ENCODE measurements at places on chromosomes 5 and 9. TPM values are rescaled to one million over a fixed set of nuclear protein-coding genes. Genes with fewer than 3 reads are reported as not detected.
A peak's percentile ranks its signal among the peaks of the same experiment; 100 is the strongest.

Gene TMEM215
- not detected for total RNA-seq

Gene MCTP1
- 15.9 TPM for total RNA-seq

Gene CDH12
- not detected for total RNA-seq

GRCh38 chr9:94818178-94818541, 91.7 kb downstream of the AOPEP start:
- DNase-seq, result no peak
- H3K27me3 ChIP-seq, result no peaks in the 10 kb centered on the region
- peaks cover 53% of the 10 kb centered on the region for H3K4me1 ChIP-seq
- 0 out of 2 replicates have a peak, but pooled peaks cover 6% of the 10 kb centered on the region for H3K36me3 ChIP-seq

Gene NME5
- total RNA-seq, result not detected

GRCh38 chr9:78865737-78866136, 568.8 kb downstream of the PSAT1 start:
- no peaks in the 10 kb centered on the region for H3K36me3 ChIP-seq
- H3K4me3 ChIP-seq, result no peak overlapping the region
- peak overlapping the region; percentile 87 for H3K27ac ChIP-seq
- DNase-seq, result no peak
- H3K27me3 ChIP-seq, result no peaks in the 10 kb centered on the region

DNA sequence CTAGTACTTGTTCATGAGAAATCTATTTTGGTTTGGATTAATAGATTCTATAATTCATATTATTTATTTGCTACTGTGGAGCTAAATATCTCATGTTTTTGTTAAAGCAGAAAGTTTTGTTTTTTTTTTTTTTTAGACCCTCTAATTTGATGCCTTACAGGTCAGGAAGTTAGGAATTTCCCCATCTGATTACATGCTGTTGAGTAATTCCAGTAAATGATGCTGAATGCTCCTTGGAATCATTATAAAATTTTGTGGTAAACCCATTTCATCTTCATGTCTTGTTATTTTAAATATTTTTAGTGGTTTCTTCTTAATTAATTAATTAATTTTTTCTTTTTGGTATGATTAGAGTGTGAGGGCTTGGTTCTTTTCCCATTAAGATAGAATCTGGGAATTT, 35.6 kb downstream of the NNT start:
- H3K4me3 ChIP-seq, result no peak overlapping the region
- H3K4me1 ChIP-seq, result peaks cover 16% of the 10 kb centered on the region
- no peaks in the 10 kb centered on the region for H3K27me3 ChIP-seq
- no peak overlapping the region for H3K27ac ChIP-seq

DNA sequence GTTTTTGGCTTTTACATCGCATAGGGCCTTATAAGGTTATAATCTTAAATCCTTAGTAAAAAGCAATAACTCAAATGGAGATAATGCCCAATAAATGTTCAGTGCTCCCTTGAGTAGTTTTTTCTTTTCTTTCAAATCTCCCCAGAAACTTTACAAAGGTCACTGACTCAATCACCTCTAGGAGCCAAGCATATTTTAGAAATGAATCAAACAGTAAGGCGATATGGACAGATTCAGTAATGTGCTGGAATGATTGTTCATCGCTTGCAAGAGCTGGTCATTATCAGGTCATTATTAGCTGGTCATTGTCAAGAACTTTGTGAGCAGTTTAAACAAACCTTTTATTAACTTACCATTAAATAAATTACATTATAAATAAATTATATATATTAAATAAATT, 130.4 kb upstream of the SLIT3 start:
- H3K36me3 ChIP-seq, result no peaks in the 10 kb centered on the region
- no peak for DNase-seq
- peaks cover 32% of the 10 kb centered on the region for H3K4me1 ChIP-seq
- H3K4me3 ChIP-seq, result no peak overlapping the region
- no peaks in the 10 kb centered on the region for H3K27me3 ChIP-seq

GRCh38 chr9:111195766-111196165, 134.3 kb downstream of the OR2K2 start:
- H3K27me3 ChIP-seq, result no peaks in the 10 kb centered on the region
- H3K4me1 ChIP-seq, result no peaks in the 10 kb centered on the region
- DNase-seq, result no peak
- H3K36me3 ChIP-seq, result no peaks in the 10 kb centered on the region
- H3K27ac ChIP-seq, result no peak overlapping the region
- no peak overlapping the region for H3K4me3 ChIP-seq

- no peaks in the 10 kb centered on the region for H3K4me1 ChIP-seq
- H3K36me3 ChIP-seq, result no peaks in the 10 kb centered on the region
- no peak for DNase-seq
- no peaks in the 10 kb centered on the region for H3K27me3 ChIP-seq
Observed at GRCh38 chr5:35061211-35061770, 13.5 kb upstream of the AGXT2 start.

DNA sequence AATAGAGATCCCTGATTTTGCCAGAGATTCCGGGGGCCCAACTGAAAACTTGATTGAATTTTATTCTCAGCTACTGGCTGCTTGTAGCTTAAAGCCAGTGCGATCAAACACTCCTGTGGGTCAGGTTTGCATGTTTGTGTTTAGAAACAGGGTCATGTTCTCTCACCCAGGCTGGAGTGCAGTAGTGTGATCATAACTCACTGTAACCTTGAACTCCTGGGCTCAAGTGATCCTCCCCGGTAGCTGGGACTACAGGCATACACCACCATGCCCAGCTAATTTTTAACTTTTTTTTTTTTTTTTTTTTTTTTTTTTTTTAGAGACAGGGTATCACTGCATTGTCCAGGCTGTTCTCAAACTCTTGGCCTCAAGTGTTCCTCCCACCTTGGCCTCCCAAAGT, 66.6 kb downstream of the LRRC70 start:
- no peak for DNase-seq
- H3K4me3 ChIP-seq, result no peak overlapping the region
- no peaks in the 10 kb centered on the region for H3K36me3 ChIP-seq
- no peaks in the 10 kb centered on the region for H3K4me1 ChIP-seq

- peaks cover 44% of the 10 kb centered on the region for H3K36me3 ChIP-seq
- peaks cover 40% of the 10 kb centered on the region for H3K4me1 ChIP-seq
- H3K4me3 ChIP-seq, result peak overlapping the region; percentile 47
- H3K27me3 ChIP-seq, result no peaks in the 10 kb centered on the region
- peak; percentile 63 for DNase-seq
- H3K27ac ChIP-seq, result peak overlapping the region; percentile 90
Observed at GRCh38 chr5:52800394-52801213, 12.9 kb downstream of the ITGA1 start.

Gene ADAMTS12
- total RNA-seq, result 9.1 TPM

Gene SLC30A5
- 86.3 TPM for total RNA-seq

Gene FER
- 31.2 TPM for total RNA-seq

Gene FAM151B
- total RNA-seq, result 2.1 TPM

Gene MACIR
- 11.5 TPM for total RNA-seq
